ENCODE measurements at places on chromosomes 6 and 20.

- DNase-seq: no peak
These were observed 96.3 kb upstream of the AFDN start for GRCh38 chr6:167730441-167730840.

DNA sequence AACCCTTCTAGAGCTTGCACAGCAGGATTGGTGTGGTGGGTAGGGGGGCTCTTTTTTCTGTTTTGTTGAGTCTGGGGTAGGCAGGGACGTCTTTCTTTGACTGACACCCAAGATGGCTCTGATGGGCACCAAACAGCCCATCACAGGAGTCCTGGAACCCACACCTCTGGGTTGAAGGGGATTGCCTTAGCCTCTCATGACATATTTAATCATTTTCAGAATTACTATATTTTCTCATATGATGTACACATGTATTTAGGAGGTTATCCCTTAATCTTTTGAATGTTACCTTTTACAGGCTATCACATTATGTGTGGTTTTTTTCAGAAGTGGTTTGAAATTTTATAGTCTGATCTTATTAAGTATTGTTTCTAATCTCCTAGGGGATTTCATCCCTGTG lies 64.6 kb downstream of the RPP40 start:
- DNase-seq: peak; percentile 18

GRCh38 chr6:19669206-19669605 lies 168.0 kb upstream of the ID4 start:
- DNase-seq: no peak

- DNase-seq: no peak
These were observed 510.8 kb upstream of the BTBD3 start for GRCh38 chr20:11406877-11407276.

DNA sequence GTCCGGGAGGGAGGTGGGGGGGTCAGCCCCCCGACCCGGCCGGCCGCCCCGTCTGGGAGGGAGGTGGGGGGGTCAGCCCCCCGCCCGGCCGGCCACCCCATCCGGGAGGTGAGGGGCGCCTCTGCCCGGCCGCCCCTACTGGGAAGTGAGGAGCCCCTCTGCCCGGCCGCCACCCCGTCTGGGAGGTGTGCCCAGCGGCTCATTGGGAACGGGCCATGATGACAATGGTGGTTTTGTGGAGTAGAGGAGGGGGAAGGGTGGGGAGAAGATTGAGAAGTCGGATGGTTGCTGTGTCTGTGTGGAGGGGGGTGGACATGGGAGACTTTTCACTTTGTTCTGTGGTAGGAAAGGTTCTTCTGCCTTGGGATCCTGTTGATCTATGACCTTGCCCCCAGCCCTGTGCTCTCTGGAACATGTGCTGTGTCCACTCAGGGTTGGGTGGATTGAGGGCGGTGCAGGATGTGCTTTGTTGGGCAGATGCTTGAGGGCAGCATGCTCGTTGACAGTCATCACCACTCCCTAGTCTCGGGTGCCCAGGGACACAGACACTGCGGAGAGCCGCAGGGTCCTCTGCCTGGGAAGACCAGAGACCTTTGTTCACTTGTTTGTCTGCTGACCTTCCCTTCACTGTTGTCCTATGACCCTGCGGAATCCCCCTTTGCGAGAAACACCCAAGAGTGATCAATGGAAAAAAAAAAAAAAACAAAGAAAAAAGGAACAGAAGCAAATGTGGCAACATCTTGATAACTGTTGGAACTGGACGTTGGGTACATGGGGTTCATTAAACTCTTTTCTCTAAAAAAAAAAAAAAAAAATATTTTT lies 15.7 kb upstream of the E2F1 start:
- DNase-seq: no peak

DNA sequence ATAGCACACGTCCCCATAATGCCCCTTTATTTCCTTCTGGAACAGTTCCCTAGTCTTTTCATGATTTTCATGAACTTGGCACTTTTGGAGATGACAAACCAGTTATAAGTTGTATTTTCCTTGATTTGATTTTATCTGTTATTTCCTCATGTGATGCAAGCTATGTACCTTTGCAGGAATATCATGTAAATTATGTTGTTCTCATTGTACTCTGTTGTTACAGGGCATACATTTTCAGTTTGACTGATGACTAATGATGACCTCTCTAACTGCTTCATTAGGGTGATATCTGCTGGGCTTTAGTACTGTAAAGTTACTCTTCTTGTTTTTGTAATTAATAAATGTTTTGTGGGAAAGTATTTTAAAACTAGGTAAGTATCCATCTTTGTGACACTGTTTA lies 147.3 kb downstream of the ZFAND3 start:
- DNase-seq: no peak

DNA sequence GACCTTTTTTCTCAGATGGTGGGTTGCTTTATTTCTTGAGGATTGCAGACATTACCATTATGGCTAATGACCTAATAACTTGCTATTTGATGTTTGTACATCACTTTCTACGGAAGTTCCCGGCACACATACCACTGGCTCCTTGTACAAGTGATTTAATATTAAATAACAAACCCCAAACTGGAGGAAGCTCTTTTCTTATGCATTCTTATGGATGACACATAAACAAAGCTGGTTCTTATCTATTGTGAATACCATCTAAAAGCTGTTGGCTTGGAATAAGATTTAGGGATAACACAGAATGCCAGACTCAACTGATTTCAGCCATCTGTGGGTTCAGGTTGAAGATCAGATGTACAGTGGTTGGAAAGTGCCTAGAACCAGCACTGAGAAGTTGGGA lies 272.6 kb downstream of the TSHZ2 start:
- DNase-seq: no peak

- no peak for DNase-seq
These were observed 70.1 kb upstream of the BMP2 start for GRCh38 chr20:6697228-6697972.

- DNase-seq: peak; percentile 10
These were observed 984 bp downstream of the TNFRSF21 start for GRCh38 chr6:47308552-47309290.

DNA sequence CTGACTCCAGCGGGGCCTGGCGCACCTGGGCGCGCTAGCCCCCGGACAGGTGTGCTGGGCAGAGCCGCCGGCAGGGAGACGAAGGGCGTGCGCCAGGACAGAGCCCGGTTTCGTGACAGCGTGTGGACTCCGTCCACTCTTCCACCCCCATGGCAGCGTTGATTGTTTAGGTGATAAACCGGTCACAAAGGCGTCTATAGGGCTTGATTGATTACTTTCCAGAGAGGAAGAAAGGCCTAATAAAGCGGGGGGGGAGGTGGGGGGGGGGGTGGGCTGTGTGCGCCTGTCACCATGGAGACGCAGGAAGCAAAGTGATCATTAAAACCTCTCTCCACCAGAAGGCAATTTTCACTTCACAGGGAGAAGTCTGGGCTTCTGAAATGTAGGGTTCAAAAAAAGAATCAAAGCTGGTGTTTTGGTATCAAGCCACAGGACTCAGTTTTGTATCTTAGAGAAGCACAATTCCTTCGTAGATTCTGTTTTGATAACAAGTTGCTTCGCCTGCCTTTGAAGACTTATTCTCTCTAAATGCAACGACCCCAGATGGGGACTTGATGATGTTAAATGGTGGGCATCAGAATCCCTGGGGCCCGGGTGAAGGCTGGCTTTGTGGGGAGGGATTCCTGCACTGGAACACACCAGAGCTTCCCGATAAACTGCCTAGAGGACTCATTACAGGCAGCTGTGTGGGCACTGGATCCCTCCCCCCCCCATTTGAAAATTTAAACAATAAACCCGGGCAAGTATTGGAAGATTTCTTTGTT lies 1.4 kb downstream of the PHACTR3 start:
- DNase-seq: no peak

GRCh38 chr6:30891816-30892538 lies 7.7 kb downstream of the DDR1 start:
- no peak for DNase-seq

- no peak for DNase-seq
These were observed 667.0 kb upstream of the MARCKS start for GRCh38 chr6:113190170-113190569.

DNA sequence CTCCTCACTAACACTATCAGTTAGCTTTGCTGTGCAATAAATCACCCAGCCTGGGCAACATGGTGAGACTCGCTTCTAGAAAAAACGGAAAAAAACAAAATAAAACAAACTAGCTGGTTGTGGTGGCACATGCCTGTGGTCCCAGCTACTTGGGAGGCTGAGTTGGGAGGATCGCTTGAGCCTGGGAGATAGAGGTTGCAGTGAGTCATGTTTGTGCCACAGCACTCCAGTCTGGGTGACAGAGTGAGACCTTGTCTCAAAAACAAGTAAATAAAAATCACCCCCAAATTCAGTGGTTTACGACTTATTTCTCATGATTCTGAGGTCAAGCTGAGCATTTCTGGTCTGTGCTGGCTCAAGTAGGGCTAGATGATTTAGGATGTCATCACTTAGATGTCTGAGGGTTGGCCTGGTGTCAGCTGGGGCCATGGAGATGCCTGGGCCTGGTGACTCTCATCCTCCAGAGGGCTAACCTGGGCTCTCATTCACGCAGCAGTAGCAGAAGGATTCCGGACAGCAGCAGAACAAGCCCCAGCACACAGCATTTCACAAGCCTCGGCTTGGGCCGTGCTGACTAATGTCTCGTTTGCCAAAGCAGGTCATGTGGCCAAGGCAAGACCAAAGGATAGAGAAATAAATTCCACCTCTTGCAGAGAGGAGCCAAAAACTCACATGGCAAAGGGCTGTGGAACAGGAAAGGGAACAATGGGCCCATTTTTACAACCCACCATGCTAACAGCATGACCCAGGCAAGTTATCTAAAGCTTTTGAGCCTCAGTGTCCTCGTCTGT lies 32.5 kb downstream of the MGME1 start:
- DNase-seq: no peak

DNA sequence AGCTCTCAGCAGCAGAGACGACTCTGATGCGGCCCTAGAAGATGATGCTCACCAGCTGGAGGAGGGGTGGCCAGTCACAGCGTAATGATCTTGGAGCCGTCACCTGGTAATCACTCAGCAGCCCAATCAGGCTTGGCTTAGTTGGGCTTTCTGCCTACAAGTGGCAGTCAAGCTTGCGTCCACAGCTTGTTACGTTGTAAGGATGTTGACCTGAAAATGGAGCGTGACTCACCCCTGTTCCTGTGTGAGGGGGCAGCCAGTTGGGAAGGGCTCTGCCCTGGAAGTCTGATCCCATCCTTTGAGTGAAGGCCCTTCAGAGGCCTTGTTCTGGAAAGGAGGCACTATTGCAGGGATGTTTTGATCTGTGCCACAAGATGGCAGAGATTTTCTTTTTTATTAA lies 49.8 kb downstream of the SPATA2 start:
- no peak for DNase-seq

DNA sequence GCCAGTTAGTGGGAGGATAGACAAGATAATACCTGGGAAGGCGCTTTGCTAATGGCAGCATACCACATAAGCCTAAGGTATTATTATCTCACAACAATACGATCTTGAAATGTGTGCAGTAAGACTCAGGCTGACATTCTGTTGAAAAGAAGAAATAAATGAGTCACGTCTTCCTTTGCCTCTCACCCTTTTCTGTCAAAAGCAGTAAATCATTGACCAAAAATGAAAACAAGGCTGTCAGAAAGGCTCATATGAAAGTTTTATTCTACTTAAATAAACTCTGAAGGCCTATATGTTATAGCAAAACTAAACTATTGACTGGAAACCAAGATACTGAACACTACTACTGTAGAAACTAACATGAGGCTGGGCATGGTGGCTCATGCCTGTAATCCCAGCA lies 43.1 kb upstream of the IL20RA start:
- DNase-seq: no peak

GRCh38 chr6:43799551-43800297 lies 29.7 kb downstream of the VEGFA start:
- no peak for DNase-seq

- no peak for DNase-seq
These were observed 1.7 kb downstream of the FKBP5 start for GRCh38 chr6:35686873-35687555.

GRCh38 chr20:17437251-17437650 lies 93.9 kb downstream of the BFSP1 start:
- no peak for DNase-seq

- no peak for DNase-seq
These were observed 16.0 kb upstream of the NKX2-2 start for GRCh38 chr20:21529863-21530262.

DNA sequence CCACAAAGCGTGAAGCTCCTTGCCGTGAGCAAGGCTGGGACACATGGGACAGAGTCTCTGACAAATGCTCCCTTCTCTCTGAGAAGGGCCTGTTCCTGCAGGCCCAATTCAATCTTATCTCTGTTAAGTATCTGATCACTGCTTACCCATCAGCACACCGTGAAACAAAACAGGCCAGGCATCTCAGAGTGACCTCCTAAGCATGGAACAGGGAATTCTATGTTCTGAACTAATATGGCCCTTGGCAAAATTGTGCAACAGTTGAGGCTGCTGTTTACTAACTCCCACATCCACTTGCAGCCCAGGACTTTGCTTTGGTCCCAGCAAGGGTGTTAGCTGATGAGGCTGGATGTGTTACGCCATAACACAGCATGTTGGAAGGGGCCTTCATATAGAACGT lies 79.2 kb downstream of the GCLC start:
- DNase-seq: no peak

GRCh38 chr20:24682496-24682985 lies 213.1 kb downstream of the SYNDIG1 start:
- no peak for DNase-seq

DNA sequence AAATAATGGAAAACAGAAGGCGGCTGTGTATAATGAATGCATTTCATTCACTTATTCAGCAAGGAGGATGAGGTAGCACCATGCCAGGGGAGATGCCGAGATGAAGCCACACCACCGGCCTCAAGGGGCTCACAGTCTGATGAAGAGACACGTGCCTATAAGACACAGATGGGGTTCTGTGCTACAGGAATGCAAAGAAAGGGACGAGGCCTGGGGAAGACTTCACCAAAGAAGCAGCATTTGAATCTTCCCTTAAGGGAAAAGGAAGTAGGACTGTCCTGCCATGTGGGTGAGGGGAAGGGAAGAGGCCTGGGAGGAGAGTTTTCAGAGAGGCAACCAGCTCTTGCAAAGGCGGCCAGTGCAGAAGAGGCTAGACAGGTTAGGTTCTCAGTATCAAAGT lies 98.9 kb downstream of the PSMG4 start:
- no peak for DNase-seq

DNA sequence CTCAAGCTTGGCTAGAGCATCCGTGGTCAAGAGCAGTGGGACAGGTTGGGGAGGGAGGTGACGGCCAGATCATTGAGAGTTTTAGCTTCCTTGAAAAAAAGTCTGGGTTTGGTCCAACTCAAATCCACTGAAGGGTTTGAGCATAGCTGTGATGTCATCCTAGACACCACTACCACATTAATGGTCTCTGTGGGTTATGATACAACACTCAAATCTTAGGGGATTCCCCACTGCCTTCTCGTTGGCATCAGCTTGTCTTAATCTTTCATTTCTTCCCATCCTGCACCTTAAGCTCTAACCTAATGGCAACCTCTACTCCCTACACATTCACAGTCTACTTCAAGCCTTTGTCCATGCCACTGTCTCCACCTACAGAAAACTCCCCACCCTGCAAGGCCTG lies 77.3 kb downstream of the BMP6 start:
- DNase-seq: no peak

GRCh38 chr6:146944809-146945208 lies 259.4 kb upstream of the STXBP5 start:
- no peak for DNase-seq

Measured in activated naive CD4-positive, alpha-beta T cell treated with anti-CD3 and anti-CD28 coated beads for 36 hours (primary cell).